ENCODE measurements at places on chromosomes 11 and 22.

DNA sequence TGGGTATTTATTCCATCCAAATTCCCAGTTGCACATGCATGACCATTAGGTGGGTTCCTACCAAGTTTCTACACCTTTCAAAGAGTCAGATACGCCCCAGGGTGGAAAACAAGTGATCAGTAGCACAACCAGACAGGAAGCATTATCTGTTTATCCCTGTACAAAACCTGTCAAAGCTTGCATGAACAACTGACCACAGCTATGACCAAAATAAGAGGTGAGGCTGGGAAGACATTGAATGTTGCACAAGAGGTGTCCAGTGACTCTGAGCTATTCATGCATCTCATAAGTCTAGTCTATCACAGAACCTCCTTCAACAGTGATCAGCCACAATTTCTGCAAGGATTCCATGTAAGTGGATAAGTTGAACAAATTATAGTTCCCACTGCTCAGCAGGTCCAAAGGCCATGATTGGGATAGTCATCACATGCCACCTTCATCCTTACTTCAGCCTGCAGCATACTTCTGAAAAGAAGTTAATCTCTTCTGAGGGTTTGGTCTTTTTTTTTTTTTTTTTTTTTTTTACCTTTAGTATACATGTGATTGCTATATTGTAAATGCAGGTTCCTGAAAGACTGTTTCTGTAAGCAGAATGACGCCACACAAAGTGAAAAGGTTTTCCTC, 28.0 kb upstream of the TMEM45B start:
- no peak for DNase-seq

GRCh38 chr22:27641049-27641795, 160.3 kb downstream of the MN1 start:
- DNase-seq = no peak

GRCh38 chr11:117484156-117484555, 156.5 kb downstream of the CEP164 start:
- DNase-seq = no peak

- DNase-seq = no peak
Observed at GRCh38 chr11:73270855-73271477, 1.2 kb upstream of the P2RY6 start.

DNA sequence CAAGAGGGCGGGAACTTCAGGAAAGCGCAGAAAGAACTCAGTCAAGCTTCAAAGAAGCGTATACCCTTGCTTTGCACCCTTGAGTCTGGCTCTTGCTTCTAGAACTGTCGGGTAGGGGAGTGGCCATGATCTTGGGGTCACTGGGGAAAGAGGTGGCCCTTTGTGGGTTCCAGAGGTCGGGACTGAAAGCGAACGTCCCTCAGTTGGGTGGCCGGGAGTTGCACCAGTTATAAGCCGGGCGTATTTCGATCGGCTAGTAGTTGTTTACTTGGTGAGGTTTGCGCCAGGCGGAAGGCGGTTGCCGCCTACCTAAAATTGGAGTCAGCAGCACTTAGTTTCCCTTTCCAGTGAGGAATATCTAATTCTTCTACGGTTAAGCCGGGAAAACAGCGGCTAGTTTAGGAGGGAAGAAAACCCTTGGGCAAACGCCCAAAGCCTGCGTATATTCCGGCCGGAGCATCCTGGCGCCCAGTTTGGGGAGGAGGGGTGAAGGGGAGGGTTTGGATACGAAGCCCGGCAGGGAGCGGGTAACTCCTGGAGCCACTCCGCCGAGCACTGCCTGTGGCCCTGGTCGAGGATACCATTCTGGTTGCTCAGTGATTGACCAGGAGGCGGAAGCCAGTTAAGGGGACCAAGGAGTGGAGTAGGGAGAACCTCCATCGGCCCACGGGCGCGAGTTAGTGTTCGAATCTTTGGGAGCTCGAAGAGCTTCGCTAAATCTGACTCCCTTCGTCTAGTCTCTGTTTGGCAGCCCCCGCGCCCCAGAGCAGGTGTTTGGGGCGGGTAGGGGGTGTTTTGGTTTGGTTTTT, 807 bp upstream of the WT1 start:
- DNase-seq = no peak

- DNase-seq = no peak
Observed at GRCh38 chr11:50379484-50379883, 346.8 kb downstream of the OR4C45 start.

DNA sequence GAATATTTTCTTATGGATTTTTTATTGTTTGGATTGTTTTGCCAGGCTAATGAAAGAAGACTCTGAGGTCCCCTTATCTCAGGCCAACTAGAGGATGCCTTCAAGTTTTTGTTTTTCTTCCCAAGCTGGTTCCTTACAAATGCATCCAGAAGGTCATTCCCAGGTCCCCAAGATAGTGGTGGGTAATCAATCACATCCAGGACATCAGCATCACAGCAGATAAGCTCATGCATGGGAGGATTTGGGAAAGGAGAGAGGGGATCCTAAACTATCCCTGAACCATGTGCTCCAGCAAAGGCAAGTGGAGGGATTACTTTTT, 20.7 kb downstream of the FZD4 start:
- no peak for DNase-seq

- DNase-seq = no peak
Observed at GRCh38 chr11:33264926-33265325, 7.7 kb downstream of the HIPK3 start.

DNA sequence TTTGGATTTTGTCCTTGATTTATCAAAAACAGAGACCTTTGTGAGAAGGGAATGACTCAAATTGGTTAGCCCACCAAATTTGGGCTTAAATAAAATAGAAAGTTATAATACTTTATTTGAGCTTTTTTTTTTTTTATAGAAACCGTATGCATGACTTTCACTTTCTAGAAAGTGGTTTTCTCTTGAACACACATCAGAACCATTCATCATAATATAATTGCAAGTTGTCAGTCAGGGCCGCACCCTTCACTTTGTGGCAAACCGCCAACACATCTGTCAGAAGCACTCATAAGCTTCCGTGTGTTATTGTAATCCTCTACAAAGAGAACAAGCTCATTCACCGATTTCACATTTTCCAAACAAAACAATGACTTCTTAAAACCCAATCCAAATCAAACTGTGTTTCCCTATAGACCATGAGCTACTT, 76.1 kb downstream of the SOX6 start:
- no peak for DNase-seq

DNA sequence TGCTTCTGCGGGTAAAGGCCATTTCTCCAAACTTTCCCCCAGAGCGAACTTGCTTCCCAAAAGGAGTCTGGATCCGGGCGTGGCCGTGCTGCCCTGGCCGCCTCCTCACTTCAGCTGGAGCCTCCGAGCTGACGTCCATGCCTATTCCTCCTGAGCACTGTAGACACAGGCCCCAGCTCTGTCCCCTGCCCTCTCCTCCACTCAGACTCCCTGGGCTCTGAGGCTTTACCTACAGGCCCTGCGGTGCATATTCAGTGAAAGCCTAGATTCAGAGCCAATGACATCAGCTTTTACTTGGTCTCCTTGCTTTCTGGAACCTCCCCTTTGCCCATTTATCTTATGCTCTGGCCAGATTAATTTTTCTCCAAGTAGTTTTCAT, 9.7 kb downstream of the LRP5 start:
- DNase-seq = no peak

GRCh38 chr11:41377709-41378394, 81.6 kb downstream of the LRRC4C start:
- no peak for DNase-seq

- no peak for DNase-seq
Observed at GRCh38 chr11:82747471-82747870, 13.8 kb upstream of the FAM181B start.
